Left kidney (tissue), 8 donors: ENCODE measurements at places on chromosomes 1 and 21.

DNA sequence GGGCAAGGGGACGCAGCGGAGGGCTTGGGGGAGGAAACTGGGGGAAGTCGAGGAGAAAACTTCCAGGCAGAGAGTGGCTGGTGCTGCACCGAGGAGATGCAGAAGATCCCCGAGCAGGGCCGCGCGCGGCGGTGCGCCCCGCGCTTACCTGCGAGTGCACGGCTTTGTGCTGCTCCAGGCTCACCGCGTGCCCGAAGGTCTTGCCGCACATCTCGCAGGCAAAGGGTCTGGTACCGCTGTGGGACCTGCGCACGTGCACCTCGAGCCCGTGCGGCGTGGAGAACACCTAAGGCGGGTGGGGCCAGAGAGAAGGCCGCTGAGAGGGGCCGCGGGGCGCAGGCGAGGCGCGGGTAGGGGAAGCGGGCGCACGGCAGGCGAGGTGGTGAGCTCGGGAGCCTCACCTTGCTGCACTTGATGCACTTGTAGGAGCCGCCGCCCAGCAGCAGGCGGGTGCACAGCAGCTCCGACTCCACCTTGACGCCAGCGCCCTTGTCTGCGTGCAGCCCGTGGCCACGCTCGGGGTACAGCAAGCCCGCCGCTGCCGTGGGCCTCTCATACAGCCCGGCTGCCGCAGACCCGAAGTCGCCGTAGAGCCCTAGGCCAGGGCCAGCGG, 6.4 kb downstream of the GFI1 start:
- no peak for DNase-seq

DNA sequence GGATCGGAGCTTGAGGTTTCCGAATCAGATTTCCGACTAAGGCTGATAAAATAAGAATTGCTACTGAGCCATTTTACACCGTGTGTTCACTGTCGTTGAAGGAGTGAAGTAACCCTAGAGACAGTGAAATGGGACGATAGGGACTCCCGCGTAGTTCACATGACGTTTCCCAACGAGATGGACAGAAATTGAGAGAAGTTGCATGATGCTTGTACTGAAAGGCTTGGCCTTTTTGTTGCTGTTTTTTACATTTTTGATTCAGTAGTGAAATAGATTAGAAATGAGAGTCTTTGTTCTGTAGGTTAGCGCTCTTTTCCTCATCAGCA, 1.2 kb downstream of the KHDRBS1 start:
- DNase-seq = no peak

DNA sequence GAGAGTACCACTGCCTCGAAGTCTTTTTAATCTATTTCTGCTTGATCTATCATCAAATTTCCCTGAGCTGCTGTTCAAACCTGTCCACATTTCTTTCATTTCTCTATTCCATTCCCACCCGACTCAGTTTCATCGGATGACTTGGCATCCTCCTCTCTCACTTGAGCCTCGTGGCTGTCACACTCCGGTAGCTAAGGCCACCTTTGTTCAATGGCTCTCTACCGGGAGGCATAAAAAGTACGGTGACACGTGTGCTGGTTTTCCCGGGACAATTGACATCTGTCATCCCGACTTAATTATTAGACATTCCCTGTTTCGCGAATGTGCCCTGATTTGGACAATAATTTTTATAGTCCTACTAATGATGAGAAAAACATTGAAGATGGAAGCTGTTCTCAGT, 22.6 kb downstream of the MIS18A start:
- DNase-seq = no peak

DNA sequence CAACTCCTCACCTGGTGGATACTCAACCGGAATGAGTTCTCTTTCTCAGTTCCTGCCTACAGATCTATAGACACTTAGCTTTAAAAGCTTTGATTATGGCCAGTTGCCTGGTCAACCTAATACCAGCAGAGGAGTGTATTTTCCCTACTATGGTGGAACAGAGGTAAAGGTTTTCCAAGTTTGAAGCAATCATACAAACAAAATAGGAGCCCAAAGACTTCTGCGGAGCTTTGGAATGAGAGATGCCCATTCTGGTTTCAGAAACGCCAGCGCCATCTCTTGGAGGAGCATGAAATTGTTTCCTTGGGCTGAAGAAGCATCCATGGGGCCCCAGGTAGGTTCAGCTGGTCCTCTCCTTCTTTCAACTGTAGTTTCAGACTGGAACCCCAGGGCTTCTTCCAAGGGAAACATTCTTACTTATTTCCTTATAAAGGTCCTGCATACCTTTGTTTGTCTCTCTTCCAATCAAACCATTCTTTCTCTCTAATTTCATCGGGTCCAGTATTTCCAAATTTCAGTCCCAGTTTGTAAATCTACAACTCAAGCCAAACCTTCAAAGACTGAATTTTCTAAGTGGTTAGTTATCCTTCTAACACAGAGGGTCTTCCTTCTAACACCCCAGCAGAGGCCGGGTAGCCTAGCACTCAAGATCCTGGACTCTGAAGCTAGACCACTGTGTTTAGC, 95.9 kb downstream of the KCNJ15 start:
- DNase-seq = peak; percentile 81

- no peak for DNase-seq
Measured at GRCh38 chr1:38498686-38499085, 360.9 kb downstream of the RRAGC start.

GRCh38 chr1:229370601-229371021, 27.8 kb upstream of the CCSAP start:
- peak; percentile 28 for DNase-seq

DNA sequence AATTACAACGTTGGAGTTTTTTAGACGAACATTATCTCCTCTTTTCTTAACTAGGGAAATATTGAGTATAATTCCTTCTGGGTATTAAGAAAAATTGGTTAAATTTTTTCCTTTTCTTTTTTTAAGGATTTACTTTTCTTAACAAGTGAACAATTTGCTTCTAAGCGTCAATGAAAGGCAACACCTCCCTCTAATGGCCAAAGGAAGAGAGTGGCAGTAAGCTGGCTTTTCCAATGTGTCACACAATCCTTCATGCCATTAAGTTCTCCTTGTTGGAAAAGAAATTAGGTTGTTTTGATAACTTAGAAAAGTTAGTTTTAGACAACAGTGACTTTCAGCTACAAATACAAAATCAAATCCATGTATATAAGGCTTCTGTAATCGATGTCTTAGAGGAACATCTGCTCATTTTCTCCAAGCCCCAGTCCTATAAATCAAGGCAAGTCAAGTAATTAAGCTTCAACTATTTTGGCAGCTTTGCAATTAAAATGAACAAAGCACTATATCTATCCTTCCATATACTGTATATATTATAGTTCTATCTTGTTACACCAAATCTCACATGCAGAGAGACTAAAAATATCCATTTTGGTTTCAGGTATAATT, 62.8 kb downstream of the EDEM3 start:
- DNase-seq = peak; percentile 62

GRCh38 chr1:78688697-78689096, 39.1 kb downstream of the IFI44 start:
- DNase-seq = no peak

GRCh38 chr1:9490605-9491339, 48.5 kb upstream of the SLC25A33 start:
- peak; percentile 77 for DNase-seq

GRCh38 chr1:24872061-24872850, 57.8 kb downstream of the RUNX3 start:
- no peak for DNase-seq

DNA sequence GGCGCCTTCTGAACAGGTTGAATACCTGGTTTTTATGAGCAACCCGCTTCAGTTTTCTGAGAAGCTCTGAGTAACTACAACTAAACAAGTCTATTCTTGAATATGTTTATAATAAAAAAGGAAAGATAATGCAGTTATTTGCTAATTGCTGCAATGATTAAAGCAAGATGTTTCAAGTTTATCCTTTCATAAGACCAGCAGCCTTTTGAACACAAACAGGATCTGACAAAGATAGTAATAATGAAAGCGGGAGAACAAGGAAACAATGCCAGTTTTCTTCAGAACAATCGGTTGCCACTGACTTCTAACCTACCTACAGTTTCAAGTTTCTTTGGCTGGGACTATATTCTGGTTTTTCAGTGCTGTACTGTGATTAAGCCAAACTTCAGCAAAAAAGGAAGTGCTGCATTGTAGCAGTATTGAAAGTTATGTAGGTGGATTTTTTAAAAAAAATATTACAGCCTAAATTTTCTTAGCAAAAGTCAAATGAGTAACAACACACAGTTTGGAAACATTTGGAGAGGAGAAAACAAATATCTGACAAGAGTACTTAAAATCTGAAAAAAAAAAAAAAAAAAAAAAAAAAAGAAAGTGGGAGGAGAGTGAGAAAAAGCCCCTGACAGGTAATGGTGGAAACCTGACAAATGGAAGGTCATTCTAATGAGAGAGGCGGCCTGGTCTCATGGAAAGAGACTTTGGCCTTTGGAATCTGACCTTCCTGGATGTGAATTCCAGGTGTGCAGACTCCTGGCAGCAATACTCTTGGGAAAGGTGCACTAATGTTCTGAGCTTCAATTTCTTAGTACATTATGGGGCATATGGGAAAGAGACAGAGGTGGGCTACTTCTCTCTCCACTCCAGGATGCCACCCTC, 11.4 kb downstream of the KCNJ15 start:
- no peak for DNase-seq

GRCh38 chr1:173341307-173341706, 134.2 kb upstream of the TNFSF4 start:
- no peak for DNase-seq

DNA sequence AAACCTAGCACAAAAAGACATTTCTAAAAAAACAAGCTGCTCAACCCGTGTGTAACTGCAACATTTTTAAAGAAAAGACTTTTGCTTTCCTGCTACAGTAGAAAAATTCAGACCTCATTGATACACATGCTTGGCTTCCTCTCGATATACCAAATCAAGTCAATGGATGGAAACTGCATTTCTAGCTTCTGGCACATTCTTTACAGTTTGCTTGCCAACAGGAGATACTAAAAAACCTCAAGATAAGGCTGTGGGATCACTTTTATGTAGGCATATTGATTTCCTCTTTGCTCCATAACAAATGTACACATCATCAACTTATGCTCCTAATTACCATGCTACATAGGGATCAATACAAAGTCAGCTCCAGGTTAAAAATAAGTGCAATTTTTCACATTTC, 178.4 kb downstream of the SIPA1L2 start:
- no peak for DNase-seq

GRCh38 chr1:164667600-164667999, 108.6 kb downstream of the PBX1 start:
- DNase-seq = no peak

GRCh38 chr1:95927061-95927460, 693.1 kb downstream of the RWDD3 start:
- DNase-seq = no peak

- no peak for DNase-seq
Measured at GRCh38 chr1:39859859-39860812, 23.2 kb downstream of the TRIT1 start.

- DNase-seq = peak; percentile 64
Measured at GRCh38 chr1:27071049-27071416, 58.4 kb upstream of the TENT5B start.

GRCh38 chr21:45640888-45641479, 2.5 kb upstream of the PCBP3 start:
- no peak for DNase-seq

- DNase-seq = no peak
Measured at GRCh38 chr1:66728021-66728420, 24.2 kb upstream of the DYNLT5 start.

DNA sequence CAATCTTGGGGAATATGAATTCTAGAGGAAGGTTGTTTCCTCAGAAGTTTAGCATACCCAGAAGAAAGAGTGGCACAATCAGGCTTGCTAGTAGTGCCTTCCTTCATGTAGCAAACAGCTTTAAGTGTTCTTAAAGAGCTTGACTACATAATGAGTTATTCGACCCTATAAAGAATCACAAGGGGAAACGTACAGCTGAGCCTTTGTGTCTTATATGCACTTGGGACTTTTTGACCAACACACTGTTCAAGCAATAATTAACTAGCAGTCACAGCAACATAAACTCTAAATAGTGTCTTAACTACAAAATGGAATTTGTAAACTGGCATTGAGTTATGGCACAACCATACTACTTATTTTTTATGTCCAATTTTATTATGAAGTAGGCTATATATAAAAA, 86.1 kb downstream of the TTLL7 start:
- peak; percentile 18 for DNase-seq

DNA sequence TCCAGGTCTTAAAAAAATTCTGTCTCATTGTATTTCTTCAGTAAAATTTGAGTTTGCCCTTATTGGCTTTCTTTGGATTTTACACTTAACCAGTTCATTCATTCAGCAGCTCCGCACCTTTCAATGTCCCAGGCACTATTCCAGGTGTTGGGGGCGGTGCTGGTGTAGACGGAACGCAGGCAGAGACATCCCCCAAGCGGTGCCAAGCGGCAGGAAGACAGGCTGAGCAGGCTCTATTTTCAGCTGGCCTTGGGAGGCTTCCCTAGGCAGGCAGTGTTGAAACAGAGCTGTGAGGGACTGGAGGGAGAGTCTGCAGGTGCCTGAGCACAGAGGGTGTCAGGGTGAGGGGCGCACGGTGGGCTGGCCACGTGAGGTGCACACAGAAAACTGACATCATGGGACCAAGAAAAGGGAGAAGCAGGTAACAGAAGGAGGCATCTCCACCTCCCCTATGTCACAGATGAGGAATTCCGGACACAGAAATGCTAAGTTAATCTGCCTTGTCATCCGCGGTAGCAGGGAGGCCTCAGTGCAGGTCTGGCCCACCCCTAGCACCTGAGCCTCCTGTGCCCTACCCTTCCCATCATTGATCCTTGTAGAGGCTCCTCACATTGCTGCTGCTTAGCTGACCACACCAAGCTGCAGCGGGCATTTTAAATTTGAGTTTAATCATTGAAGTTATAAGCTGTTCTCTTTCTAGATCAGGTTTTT, 40.8 kb downstream of the SLC37A1 start:
- DNase-seq = no peak

DNA sequence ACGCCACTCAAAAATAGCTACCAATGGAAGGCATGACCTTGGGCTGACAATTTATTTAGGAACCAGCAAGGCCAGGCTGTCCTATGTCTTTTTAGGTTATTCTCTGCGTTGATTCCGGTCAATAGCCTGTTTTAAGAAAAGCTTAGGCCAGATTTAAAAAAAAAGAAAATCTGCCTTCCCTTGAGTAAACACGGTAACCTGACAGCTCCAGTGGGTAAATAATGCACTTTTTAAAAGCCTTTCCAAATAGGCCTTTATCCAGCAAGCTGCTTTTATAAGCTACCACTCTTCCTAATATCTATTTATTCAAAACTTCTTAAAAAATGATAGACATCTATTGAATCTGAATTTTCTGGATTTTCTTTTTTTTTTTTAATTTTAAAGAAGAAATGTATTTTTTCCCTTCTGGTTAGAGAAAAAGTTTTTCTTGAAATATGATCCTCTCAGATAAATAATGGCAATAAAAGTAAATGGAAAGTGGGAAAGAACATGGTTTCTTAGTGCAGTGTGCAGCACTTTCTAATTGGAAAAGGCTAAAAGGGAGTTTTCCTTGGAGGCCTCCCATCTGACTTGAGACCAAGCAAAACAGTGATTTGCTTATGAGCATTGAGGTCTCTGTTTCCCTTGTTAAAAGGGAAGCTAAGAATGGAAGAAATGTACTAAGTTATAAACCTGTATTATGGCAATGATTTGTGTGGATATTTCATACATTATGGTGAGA, 281.0 kb upstream of the RUNX1 start:
- peak; percentile 52 for DNase-seq
